CD8-positive, alpha-beta memory T cell (primary cell): ENCODE measurements at places on chromosomes 1 and 21.

- no peak overlapping the region for H3K27ac ChIP-seq
- H3K4me3 ChIP-seq = no peak overlapping the region
- no peaks in the 10 kb centered on the region for H3K36me3 ChIP-seq
- DNase-seq = no peak
- H3K27me3 ChIP-seq = no peaks in the 10 kb centered on the region
- no peaks in the 10 kb centered on the region for H3K4me1 ChIP-seq
Observed at GRCh38 chr1:231557411-231557810, 28.9 kb downstream of the TSNAX start.

GRCh38 chr1:39882152-39882551 is 1.2 kb downstream of the TRIT1 start:
- H3K27ac ChIP-seq = peak overlapping the region; percentile 75
- H3K36me3 ChIP-seq = no peaks in the 10 kb centered on the region
- peaks cover 17% of the 10 kb centered on the region for H3K4me1 ChIP-seq
- H3K4me3 ChIP-seq = peak overlapping the region; percentile 83

DNA sequence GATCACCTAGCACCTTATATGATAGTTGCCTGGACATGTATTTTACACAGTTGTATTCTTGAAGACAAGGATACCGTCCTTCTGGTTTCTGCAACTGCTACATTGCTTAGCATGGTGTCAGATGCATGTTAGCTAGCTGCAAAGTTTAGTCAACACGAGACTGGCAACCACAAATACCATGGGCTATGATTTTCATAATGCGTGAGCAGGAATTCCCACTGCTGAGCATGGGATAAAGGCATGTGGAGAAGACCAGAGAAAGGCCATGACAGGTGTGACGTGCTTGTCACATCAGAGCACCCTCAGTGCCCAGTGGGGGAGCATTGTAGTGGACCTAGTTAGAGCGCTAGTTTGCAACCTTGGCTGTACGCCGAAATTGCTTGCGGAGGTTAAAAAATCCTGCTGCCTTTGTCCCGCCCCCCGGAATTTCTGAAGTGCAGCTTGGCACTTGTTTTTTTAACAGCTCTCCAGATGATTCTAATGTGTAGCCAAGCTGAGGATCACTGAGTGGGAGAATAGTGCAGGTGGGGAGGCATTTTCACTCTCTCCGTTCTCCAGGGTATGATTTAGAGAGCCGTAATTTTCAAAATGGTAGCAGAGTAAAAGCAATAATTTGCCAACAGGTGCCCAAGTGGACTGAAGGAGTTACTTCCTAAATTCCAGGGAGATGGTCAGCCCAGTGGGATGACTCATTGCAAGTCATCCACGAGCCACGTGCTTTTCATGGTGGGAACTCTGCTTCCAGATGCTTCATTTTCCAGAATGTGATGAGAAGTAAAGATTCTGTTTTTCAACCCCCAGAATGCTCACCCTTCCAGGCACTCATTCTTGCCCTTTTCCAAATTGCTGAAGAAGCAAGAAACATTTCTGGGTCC is 81.0 kb downstream of the CNIH3 start:
- H3K4me1 ChIP-seq = no peaks in the 10 kb centered on the region
- no peaks in the 10 kb centered on the region for H3K36me3 ChIP-seq
- no peak for DNase-seq
- no peaks in the 10 kb centered on the region for H3K27me3 ChIP-seq

DNA sequence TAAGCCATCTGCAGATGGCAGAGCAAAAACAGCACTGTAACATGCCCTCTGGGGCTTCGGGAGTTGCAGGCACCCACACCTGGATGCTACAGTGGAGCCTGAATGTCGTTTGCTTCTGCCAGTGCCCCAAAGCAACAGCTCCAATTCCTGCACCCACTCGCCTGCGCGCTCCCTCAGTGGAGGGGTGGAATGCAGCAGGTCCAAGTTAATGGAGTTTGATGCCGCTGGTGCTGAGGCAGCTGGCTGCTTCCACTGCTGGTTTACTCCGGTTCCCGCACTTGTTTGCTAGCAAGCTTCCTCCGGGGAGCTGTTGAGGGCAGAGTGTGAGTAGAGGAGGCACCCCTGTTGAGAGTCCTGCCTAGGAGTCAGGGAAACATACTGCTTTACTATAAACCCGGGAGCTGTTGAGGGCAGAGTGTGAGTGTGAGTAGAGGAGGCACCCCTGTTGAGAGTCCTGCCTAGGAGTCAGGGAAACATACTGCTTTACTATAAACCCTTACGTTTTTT is 584.0 kb upstream of the TMPRSS15 start:
- H3K4me3 ChIP-seq = no peak overlapping the region
- no peak for DNase-seq
- H3K27ac ChIP-seq = no peak overlapping the region
- no peaks in the 10 kb centered on the region for H3K27me3 ChIP-seq
- H3K36me3 ChIP-seq = no peaks in the 10 kb centered on the region
- no peaks in the 10 kb centered on the region for H3K4me1 ChIP-seq

- no peak overlapping the region for H3K4me3 ChIP-seq
- H3K27me3 ChIP-seq = no peaks in the 10 kb centered on the region
- H3K27ac ChIP-seq = no peak overlapping the region
- DNase-seq = no peak
- no peaks in the 10 kb centered on the region for H3K4me1 ChIP-seq
- H3K36me3 ChIP-seq = no peaks in the 10 kb centered on the region
Observed at GRCh38 chr1:7565099-7565750, 205.9 kb upstream of the VAMP3 start.

- no peaks in the 10 kb centered on the region for H3K27me3 ChIP-seq
- no peaks in the 10 kb centered on the region for H3K36me3 ChIP-seq
- H3K4me1 ChIP-seq = peaks cover 36% of the 10 kb centered on the region
- H3K27ac ChIP-seq = peak overlapping the region; percentile 98
- peak overlapping the region; percentile 61 for H3K4me3 ChIP-seq
Observed at GRCh38 chr1:156104861-156105832, 9.4 kb upstream of the LMNA start.

DNA sequence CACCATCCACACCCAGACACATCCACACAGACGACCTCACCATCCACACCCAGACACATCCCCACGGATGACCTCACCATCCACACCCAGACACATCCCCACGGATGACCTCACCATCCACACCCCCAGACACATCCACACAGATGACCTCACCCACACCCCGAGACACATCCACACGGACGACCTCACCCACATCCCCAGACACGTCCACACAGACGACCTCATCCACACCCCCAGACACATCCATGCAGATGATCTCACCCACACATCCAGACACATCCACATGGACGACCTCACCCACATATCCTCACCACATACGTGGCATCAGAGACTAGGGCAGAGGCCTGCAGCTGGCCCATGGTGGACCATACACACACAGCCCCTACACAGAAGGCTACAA is 14.7 kb upstream of the FABP3 start:
- no peak overlapping the region for H3K27ac ChIP-seq
- no peaks in the 10 kb centered on the region for H3K4me1 ChIP-seq
- no peaks in the 10 kb centered on the region for H3K36me3 ChIP-seq
- H3K27me3 ChIP-seq = peaks cover 14% of the 10 kb centered on the region

- no peak overlapping the region for H3K4me3 ChIP-seq
- no peaks in the 10 kb centered on the region for H3K36me3 ChIP-seq
- H3K27ac ChIP-seq = no peak overlapping the region
- H3K27me3 ChIP-seq = no peaks in the 10 kb centered on the region
- H3K4me1 ChIP-seq = no peaks in the 10 kb centered on the region
Observed at GRCh38 chr1:235822685-235823084, 44.0 kb downstream of the LYST start.
